Stimulated activated CD8-positive, alpha-beta memory T cell treated with anti-CD3 and anti-CD28 coated beads, Interleukin-4, amount 100 ng/mL, for 1 hour (primary cell): ENCODE measurements at places on chromosomes 13 and 19.

GRCh38 chr19:6723738-6724137 lies 3.3 kb upstream of the C3 start:
- no peak for DNase-seq

GRCh38 chr19:739998-740715 lies 10.8 kb upstream of the MISP start:
- DNase-seq = no peak

DNA sequence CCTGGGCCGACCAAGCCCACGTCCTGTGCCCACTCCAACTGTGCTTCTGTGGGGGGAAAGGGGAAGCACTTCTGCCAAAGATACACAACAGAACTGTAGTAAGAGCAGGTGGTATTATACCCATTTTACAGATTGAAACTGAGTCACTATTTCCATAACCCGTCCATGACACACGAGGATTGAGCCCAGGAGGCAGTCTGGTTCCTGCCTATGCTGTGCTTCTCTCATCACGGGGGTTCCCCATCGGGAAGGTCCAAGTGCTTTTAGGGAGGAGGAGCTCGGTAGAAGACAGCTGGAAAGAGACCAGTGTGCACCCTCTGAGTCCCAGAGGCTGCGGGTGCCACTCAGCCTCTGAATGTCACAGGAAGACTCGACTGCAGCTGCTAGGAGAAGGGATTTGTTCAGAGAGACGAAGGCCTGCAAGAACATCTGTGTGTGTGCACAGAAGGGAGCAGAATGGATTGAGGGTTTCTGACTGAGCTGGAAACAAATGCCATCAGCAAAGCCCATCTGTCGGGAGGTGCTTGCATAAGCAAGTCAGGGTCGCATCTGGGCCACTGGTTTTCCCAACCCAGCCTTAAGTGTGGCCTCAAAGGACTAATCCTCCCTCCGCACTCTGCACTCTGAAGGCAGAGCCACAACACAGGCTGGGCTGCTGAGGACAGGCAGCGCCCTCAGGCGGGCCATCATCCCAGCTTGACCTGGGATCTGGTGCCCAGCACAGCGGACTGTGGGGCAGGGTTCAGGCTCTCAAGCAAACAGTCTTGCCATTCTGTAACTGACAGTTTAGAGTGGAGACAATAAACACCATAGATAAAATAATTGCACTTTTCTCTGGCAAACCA lies 150.0 kb downstream of the DPF1 start:
- no peak for DNase-seq

DNA sequence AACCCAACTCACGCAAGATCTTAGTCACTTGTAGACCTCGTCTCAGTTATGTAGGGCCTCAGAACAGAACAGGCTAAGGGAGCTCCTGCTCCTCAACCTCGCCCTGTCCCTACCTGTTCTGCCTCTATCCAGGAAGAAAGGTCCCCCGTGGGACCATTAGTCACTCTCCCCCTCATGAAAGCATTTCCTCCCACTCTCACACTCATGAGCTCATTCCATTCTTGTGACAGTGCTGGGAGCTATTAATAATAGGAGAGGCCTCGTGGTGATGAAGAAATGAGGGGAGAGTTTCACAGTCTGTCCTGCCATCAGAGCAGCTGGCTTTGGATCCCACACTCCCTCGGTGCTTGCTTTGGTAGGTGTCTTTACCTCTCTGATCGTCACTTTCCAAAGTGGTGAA lies 10.2 kb downstream of the PPP2R1A start:
- DNase-seq = no peak

DNA sequence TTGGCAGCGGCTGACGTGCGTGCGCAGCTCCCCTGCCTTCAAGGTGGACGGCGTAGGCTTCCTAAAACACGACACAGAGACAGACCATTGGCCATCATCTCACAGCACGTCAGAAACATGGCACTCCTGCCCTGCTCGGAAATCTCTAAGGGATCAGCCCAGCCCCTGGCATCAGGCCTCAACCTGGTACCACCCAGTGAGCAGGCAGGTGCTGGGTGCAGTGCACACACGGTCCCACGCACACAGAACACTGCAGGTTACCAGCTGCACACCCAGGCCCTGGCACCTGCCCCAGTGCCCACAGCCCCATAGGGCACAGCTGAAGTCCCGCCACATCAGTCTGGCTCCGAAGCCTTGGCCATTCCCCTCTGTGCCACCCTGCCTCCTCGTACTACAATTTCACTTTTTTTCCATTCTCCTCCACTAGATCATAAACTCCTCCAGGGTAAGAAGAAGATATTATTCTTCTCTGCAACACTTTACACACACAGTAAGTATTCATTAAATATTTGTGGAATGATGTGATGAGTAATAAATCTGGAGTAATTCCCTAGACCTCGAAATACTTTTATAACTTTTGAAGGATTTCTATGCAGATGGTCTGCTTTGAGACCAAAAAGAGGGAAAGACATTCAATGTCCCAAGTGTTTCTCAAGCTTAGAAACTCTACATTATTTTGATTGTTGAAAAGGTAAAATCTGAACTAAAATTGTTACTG lies 156.4 kb downstream of the COL4A1 start:
- DNase-seq = no peak

- no peak for DNase-seq
Measured at GRCh38 chr13:65188721-65189120, 2041.4 kb downstream of the PCDH9 start.

GRCh38 chr13:75285310-75285709 lies 196.7 kb downstream of the TBC1D4 start:
- DNase-seq = no peak

GRCh38 chr13:41465241-41465847 lies 8.0 kb downstream of the RGCC start:
- peak; percentile 77 for DNase-seq

DNA sequence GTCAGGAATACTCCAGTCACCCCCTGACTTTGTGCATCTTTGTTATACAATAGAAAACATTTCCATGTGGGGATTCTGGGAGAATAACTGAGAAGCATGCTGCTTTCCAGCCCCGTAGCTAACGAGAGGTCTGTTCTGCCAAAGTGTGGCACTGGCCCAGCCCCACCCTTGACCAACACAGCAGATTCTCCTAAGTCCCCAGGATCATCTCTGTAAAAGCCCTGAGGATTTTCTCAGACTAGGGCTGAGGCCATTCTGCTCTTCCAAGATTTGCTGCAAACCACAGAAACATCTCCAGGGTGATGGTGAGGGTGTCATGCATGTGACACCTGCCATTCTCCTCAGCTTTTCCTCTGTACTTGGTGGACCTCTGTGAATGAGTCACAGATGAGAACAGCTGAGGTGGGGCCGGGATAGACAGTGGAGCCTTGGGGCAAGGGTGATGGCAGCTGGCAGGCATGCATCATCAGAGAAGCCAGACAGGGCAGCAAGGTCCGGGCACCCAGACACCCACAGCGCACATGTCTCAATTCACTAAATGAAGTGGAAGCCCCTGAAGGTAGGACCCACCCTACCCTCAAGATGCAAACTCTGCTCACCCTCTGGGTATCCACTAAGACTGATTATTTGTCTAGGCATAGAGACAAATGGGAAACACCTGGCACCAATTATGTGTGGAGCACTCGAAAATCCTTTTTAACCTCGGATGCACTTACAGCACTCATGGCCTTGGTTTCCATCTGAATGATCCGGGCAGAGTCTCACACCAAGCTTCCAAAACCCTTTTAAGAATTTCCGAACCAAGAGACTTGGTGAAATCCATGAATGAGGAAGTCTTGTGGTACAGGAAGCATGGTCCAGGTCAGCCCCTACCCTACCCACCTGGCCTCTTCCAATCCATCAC lies 20.1 kb upstream of the DOCK9 start:
- DNase-seq = no peak

DNA sequence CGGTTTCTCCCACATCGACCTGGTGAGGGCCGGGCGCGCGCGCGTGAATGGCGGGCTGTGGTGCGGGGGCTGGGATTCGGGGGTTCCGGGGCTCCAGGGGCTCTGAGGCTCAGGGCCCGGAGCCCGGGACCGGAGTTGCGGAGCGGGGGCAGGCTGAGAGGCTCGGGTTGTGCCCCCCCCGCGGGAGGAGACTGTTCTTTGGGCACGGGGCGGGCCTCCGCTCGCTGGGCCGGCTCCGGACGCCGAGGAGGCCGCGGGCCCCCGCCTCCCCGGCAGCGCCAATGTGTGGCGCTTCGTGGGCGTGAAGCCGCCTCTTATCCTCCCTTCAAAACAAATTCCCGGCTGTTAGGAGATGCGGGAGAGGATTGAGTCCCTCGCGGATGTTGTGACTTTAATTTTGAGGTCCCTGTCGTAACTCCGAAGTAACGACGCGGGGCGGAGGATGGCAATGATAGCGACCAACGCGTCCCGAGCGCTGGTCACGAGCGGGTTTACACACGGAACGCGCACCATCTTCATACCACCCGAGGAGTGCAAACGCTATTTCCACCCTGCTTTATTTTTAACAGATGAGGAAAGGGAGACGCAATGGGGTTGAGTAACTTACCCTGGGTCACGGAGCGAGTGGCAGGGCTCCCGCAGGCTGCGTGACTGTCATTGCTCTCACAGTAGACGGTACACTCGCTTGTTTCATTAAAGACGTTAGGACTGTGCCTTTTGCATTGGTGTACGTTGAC lies 536 bp downstream of the UBA2 start:
- no peak for DNase-seq
